Motor neuron (in vitro differentiated cells): ENCODE measurements at places on chromosomes 2 and 18.

- ATAC-seq, result no peak
These were observed 48.9 kb downstream of the CDH2 start for GRCh38 chr18:28127763-28128658.

DNA sequence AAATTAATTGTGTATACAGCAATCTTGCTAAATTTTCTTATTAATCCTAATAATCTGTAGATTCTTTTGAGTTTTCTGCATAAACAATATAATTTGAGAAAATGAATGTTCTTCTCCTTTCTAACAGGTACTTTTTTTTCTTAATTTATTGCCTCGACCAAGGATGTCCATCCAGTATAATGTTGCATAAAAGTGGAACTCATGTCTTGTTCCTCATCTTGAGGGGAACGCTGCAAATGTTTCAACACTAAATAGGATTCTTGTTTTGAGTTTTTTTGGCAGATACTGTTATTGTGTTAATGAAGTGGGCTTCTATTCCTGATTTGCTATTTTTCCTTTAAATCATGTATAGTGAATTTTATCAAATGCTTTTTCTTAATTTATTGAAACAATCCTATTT lies 244.4 kb upstream of the REV1 start:
- ATAC-seq, result no peak

DNA sequence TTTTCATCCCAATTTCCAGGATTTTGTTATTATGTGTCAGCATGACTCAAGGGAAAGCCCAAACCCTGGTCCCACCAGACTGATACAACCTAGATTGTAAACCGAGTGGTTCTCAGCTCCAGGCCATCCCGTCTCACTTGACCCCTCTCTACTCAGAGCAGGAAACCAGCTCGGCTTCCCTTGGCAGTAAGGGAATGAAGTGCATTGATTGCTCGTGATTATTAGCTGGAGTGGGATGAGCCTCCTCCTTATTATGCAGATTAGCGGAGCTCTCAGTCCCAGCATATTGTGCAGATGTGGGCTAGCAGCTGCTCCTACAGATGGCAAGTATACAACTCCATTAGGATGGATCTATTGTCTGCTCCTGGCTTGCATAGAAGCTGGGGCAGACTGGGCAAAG lies 167.6 kb downstream of the LNPK start:
- ATAC-seq, result peak; percentile 98

DNA sequence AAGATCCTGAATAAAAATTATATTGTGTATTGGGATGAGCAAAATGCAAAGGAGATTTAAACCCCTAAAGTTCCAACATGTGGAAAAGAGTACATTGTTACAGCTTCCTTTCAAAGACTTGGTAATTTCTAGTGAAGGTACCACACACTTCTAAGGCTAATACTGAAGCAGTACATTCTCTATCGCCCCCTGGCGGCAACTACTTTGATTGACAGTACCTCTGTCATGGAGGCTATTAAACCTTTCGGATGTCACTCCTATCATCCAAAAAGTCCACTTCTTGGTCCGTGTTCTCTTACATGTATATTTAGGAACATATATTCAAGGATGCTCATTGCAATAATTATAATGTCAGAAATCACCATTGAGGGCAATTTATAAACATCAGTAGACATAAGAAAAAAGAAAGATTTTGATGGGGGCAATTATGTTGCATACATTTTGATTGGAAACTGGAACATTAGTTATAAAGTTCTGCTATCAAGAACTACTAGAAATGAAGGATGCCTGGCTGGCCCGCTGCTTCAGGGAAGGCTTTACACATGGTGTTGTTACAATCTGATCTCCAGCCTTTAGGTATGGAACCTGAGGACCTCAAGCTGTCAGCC lies 601.6 kb downstream of the CPS1 start:
- ATAC-seq, result peak; percentile 91

DNA sequence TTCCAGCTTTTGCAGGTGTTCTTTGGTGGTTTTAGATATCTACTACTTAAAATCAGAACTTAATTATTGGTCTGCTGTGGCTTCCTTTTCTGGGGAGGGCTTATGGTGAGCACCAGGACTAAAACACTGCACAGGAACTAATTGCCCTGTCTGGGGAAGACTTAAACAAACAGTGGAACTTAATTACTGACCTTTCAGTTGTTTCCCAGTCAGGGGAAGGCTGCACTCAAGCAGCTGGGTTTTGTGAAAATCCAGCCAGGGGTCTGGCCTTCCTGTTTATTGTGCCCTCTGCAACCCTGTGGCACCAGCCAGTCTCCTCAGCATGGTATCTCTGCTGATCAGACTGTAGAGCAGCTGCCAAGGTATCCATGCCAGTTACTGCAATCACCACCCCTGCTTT lies 398.2 kb downstream of the ADCYAP1 start:
- no peak for ATAC-seq

- peak; percentile 44 for ATAC-seq
These were observed 15.6 kb downstream of the TRABD2A start for GRCh38 chr2:84865181-84865783.

GRCh38 chr2:185676316-185676715 lies 62.3 kb upstream of the FSIP2 start:
- ATAC-seq, result no peak

DNA sequence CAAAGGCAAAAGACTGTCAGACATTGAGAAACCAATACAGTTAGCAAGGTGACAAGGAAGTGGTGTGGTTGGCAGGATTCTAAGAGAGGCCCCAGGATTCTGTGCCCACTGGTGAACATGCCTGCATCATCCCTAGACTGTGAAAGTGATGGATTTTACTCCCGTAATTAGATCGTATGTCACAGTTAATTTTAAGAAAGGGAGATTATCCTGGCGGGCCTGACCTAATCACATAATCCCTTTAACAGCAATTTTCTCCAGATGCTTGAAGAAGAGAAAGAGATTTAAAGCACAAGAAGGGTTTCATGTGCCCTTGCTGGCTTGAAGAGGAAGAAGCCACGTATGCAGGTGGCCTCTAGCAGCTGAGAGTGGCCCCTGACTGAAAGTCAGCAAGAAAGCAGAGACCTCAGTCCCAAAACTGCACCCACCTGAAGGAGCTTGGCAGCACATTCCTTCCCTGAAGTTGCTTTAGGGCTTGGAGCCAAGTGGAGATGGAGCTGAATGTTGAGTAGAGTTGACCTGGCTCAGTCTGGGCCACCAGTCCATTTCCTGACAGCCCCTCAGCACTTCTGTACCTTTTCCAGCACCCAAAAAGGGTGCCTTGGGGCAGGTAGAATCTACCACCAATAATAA lies 49.1 kb downstream of the GTF3C3 start:
- no peak for ATAC-seq

- ATAC-seq, result no peak
These were observed 89.1 kb downstream of the CAMKMT start for GRCh38 chr2:44450806-44451205.

DNA sequence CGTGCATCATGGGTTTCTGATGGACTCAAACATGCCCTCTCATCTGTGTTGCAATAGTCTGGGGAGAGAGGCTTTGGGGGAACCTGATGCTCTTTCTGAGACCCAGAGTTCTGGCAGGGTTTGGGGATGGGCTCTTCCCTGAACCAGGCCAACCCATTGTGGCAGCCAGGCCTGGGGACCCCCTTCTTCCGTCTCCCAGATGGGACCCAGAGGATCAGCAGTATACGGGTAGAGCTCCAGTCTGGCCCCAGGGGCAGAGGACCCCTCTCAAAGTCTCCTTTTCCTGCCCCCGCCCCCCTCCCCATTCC lies 333.7 kb downstream of the DYSF start:
- no peak for ATAC-seq

DNA sequence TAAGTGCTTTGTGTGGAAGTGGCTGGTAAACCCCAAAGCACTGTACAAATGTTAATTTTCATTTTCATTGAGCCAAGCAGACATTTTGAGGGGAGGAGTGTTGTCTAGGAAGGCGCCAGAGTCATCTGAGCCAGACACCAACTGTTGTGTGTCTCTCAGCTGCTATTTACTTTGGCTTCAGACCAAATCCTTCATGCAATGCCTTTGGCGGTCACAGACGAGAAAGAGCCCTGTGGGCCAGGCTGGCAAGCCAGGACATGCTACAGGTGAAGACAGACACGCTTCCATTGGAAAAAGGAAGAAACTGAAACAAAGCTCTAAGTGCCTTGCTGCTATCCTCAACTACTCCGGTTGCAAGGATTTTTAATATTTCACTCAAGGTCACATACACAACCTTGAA lies 115.4 kb upstream of the CDC42EP3 start:
- ATAC-seq, result no peak

- no peak for ATAC-seq
These were observed 15.9 kb downstream of the LTBP1 start for GRCh38 chr2:32962690-32963089.

DNA sequence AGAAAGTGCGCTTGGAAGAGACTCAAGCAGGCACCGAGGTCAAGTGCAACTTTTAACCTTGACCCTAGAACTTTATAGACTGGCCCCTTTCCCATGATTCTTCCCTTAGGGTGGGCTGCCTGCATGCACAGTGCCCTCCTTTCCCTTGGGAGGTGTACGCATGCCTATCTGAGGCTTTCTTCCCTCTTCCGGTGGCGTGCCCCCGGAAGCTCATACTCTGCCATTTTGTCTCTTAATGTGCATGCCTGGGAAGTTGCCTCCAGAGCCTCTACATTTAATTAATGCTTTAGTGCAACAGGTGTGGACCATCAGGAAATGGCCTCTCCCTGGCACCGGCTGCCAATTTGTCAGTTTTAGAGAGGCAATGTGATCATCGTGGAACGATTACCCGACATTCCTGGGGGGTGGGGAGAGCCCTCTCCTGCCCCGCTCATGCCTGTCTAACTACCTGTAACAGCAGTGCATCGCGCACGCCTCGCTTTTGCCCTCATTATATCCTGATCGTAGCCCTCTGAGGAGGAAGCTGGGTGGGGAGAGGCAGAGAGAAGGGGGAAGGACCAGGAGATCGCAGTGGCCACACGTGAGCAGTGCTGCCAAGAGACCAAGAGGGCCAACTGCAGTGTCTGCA lies 194.8 kb downstream of the TFCP2L1 start:
- no peak for ATAC-seq

GRCh38 chr2:236529606-236530005 lies 40.0 kb upstream of the ACKR3 start:
- no peak for ATAC-seq

DNA sequence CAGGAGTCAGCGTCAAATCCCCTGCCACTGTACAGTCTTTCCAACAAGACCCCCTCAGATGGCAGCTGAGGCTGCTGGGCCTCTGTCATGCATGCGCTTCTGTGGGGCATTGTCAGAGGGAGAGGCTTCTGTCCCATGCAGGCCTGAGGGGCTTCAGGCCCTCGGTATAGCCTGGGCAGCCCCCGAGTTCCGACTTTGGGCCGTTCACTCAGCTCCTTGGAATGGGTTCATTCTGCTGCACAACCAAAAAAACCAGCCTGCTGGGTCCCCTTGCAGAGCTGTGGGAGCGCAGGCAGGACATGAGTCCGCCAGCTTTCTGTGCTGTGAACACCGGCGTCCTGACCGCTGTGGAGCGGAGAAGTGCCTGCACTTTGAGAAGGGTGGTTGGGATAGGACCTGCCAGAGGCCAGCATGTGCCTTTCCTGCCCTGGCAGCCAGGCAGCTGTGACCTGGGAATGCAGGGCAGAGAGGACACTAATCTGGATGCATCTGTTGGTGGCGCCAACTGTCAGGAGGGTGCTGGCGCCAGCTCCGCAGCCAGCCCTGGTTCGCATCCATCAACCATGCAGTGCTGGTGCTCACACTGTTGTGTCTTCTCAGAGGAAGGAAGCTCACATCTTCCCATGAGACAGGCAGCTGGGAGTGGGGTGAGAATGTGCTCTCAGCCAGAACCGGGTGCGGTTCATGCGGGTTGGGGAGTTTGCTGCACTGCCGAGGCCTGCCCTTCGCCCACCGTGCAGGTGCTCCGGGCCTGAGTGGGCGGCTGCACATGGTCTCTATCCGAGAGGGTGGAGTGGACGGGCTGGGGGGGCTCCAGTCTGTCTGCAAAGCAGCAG lies 14.3 kb downstream of the ARHGEF4 start:
- ATAC-seq, result no peak

GRCh38 chr18:55090564-55091188 lies 131.4 kb upstream of the CCDC68 start:
- peak; percentile 77 for ATAC-seq

GRCh38 chr2:212078103-212078502 lies 460.5 kb downstream of the ERBB4 start:
- no peak for ATAC-seq

- peak; percentile 87 for ATAC-seq
These were observed 319.7 kb downstream of the AFF3 start for GRCh38 chr2:99822474-99823207.

GRCh38 chr2:175074478-175074877 lies 69.3 kb upstream of the CHN1 start:
- ATAC-seq, result no peak

DNA sequence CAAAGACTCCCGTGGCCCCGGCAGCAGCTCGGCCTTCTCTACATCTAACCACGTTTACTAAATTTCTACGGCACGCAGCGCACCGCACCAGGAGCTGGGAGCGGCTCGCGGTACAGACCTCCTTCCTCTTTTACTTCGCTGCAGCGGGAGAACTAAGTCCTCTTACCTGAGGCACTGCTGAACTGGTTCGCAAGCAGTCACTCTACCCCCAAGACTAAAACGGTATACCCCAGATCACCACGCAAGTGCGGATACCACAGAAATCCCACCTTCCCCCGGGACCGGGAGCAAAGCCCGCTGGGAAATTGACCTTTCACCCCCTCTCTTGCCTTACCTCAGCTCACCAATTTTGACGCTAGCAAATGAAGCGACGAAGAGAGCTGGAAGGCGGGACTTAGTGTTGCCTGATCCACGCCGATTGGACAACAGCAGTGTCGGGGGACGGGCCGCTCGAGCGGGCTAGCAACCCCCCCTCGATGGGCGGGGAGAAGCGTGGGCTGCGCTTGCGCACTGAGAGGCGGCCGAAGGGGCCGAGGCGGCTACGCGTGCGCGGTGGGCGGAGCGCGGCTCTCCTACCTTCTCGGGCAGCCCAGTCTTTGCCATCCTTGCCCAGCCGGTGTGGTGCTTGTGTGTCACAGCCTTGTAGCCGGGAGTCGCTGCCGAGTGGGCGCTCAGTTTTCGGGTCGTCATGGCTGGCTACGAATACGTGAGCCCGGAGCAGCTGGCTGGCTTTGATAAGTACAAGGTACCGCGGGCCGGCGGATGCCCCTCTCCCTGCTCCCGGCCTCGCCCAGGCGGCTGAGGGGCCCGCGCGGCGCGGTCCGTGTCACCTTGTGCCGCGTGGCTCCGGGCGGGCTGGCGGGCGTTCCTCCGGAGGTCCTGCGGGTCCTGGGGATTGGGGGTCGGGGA lies at the start of gene SELENOI:
Gene SELENOI, plus strand, starts transcription at position 599 of the 909 bp plus-strand sequence. Its CDS starts 90 bp downstream, at position 689.
- ATAC-seq, result peak; percentile 95

DNA sequence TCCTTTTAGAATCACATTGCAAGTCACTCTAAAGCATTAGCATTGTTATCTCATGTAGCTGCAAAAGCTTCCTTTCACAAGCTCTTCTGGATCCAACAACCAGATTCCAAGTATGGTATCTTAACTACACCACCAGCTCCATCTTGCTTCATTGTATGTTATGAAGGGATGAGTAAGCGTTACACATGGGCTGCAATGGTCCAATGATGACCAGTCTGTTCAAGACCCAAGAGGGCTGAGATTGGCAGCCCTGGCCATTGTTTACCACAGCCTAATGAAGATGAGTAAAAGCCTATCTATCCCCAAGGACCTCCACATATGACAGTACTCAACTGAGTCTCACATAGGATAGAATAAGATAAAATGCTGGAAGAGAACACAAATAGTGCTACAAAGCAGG lies 6.3 kb downstream of the CFLAR start:
- no peak for ATAC-seq

GRCh38 chr18:55735199-55735855 lies 147.3 kb upstream of the TCF4 start:
- no peak for ATAC-seq
